SK-N-SH (cell line): ENCODE measurements at places on chromosomes 6 and 20. TPM values are rescaled to one million over a fixed set of nuclear protein-coding genes. Genes with fewer than 3 reads are reported as not detected.

- H3K4me3 ChIP-seq, result no peak overlapping the region
- H3K4me1 ChIP-seq, result no peaks in the 10 kb centered on the region
- H3K36me3 ChIP-seq, result no peaks in the 10 kb centered on the region
- no peak for DNase-seq
- H3K27me3 ChIP-seq, result no peaks in the 10 kb centered on the region
These were observed 7.8 kb upstream of the PACSIN1 start for GRCh38 chr6:34457742-34458735.

GRCh38 chr6:549906-550305 is 107.0 kb downstream of the HUS1B start:
- peaks cover 30% of the 10 kb centered on the region for H3K36me3 ChIP-seq
- no peak for DNase-seq
- no peaks in the 10 kb centered on the region for H3K4me1 ChIP-seq
- no peak overlapping the region for H3K4me3 ChIP-seq

GRCh38 chr6:69578361-69578890 is 218.4 kb downstream of the LMBRD1 start:
- H3K36me3 ChIP-seq, result no peaks in the 10 kb centered on the region
- H3K27me3 ChIP-seq, result no peaks in the 10 kb centered on the region
- H3K4me1 ChIP-seq, result 0 out of 2 replicates have a peak, but pooled peaks cover 5% of the 10 kb centered on the region
- H3K4me3 ChIP-seq, result no peak overlapping the region

DNA sequence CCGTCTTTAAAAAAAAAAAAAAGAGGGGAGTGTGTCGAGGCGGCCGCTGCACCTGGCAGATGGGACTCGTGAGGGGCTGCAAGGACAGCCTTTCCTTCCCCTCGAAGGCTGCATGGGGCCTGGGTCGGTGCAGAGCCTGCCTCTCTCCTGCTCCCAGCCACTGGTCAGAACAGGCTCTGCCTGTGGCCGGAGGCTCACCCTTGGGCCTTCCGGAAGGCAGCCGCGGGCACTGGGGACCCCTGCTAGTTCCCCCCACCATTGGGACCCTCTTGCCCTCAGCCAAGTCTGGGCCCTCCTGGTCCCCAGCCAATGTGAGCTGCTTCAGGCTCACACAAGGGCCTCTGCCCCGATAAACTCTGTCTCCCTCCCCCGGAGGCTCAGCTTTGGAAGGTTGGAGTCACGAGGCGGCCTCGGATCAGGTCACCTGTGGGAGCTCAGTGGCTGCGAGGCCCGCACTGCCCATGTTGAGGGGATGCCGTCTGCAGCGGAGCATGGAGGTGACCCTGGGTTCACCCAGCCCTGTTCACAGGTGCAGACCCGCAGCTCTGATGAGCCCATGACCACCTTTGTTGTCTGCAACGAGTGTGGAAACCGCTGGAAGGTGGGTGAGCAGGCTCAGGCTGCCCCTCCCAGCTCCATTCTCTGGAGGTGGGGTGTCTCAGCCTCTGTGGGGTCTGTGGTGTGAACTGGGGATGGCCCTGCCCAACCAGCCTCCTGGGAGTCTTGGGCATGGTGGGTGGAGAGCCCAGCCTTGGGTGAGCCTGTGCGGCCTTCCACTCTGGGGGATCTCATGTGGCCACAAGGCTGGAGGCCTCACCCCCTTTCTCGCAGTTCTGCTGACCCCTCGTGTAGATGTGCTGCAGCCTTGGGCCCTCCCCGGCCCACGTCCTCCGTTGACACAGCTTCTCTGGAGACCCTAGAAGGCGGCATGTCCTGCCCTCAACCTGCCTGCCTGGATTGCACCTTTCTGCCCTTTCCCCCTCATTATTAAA is 7.7 kb downstream of the RGS19 start:
- no peaks in the 10 kb centered on the region for H3K36me3 ChIP-seq
- no peaks in the 10 kb centered on the region for H3K27me3 ChIP-seq
- no peak overlapping the region for H3K4me3 ChIP-seq

The MUC21 gene
- polyA plus RNA-seq, result not detected in 2 replicates

DNA sequence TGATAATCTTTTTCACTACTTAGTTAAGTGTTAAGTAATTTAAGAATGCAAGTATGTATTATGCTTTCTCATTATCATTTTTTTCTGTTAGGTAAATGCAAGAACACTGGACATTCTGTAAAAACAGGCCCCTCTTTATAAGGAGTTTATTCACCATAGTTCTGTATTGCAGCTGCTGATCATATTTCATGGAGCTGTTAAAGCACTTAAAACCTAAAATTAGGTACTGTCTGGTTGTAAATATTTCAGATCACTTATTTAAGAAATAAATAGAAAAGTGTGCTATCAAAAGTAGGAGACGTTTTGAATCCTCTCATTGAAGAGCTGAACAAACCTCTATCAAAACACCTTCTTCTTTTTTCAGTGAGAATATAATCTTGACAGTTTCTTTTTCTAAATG is 3.9 kb downstream of the EYA4 start:
- no peak overlapping the region for H3K4me3 ChIP-seq
- no peak for DNase-seq
- H3K27me3 ChIP-seq, result peaks cover 42% of the 10 kb centered on the region
- no peak overlapping the region for H3K27ac ChIP-seq

GRCh38 chr20:6311097-6311496 is 188.3 kb upstream of the FERMT1 start:
- H3K4me3 ChIP-seq, result no peak overlapping the region
- H3K27me3 ChIP-seq, result no peaks in the 10 kb centered on the region
- no peaks in the 10 kb centered on the region for H3K4me1 ChIP-seq
- H3K36me3 ChIP-seq, result no peaks in the 10 kb centered on the region
- H3K27ac ChIP-seq, result no peak overlapping the region

GRCh38 chr6:125749865-125750691 is 646 bp downstream of the HEY2 start:
- H3K27ac ChIP-seq, result no peak overlapping the region
- peaks cover 18% of the 10 kb centered on the region for H3K4me1 ChIP-seq
- DNase-seq, result no peak
- H3K4me3 ChIP-seq, result peak overlapping the region; percentile 61
- H3K36me3 ChIP-seq, result no peaks in the 10 kb centered on the region
- H3K27me3 ChIP-seq, result peaks cover 71% of the 10 kb centered on the region

The NKAIN4 gene
- polyA plus RNA-seq, result not detected in 2 replicates

DNA sequence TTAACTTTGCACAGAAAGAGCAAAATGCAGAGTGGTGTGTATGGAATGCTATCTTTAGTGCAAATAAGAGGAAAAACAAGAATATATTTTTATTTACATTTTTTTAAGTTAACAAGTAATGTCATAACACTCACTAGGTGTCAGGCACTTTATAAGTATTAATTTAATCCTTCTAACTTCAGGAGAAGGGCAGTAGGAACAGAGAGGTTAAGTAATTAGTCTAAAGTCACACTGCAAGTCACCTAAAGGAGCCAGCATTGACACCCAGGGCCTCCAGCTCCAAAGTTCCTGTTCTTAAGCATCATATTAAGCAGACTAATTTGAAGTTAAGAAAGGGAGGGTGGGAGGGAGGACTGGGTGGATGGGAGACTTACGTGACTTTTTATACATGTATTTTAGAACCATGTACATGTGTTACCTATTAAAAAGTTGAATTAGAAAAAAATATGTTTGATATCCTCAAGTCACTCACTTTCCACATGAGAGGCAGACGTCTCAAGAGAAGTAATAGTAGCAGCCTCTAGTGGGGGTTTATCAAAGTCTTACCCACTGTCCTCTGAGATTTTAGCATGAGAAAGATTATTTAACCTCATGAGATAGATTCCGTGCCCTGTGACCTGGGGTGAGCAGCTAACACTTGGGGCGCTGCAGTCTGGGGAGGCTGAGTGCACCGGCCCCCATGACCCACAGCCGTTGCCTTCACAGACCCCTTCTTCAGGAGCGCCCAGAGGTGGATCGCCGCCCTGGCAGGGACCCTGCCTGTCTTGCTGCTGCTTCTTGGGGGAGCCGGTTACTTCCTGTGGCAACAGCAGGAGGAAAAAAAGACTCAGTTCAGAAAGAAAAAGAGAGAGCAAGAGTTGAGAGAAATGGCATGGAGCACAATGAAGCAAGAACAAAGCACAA is 7.0 kb downstream of the BTN3A1 start:
- no peaks in the 10 kb centered on the region for H3K27me3 ChIP-seq
- no peaks in the 10 kb centered on the region for H3K36me3 ChIP-seq

GRCh38 chr6:130178692-130179091 is 44.1 kb downstream of the SAMD3 start:
- H3K4me1 ChIP-seq, result no peaks in the 10 kb centered on the region; the same call in 1 of the 2 replicates
- H3K36me3 ChIP-seq, result peaks cover 6% of the 10 kb centered on the region
- DNase-seq, result no peak
- no peaks in the 10 kb centered on the region for H3K27me3 ChIP-seq
- H3K4me3 ChIP-seq, result no peak overlapping the region

DNA sequence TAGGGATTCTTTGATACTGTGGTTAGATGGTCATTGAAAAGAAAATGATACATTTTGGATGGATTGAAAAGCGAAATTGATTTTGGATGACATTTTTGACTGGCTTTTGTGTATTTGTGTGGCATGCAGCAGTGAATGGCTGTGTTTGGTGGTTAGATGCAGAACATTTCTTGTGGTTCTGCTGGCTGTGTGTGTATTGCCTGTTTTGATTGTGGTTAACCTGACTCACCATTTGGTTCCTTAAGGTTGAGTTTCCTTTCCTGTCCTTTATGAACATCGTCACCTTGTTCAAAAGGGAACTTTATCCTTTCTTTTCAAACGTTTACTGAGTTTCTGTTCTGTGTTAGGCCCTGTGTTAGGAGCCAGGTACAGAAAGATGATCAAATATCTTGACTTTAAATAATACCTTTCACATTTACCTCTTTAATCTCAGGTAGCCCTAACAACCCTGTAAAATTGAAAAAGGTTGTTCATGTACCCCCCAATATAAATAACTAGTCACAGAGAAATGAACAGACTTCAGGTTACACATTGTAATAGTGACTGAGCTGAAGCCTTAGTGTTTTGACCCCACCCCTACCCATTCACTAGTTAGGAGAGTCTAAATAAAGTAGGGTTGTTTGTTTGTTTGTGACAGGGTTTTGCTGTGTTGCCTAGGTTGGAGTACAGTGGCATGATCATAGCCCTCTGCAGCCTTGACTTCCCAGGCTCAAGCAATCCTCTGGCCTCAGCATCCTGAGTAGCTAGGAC is 23.8 kb downstream of the ANKS1A start:
- no peak overlapping the region for H3K4me3 ChIP-seq
- no peaks in the 10 kb centered on the region for H3K36me3 ChIP-seq
- H3K4me1 ChIP-seq, result no peaks in the 10 kb centered on the region; the same call in 1 of the 2 replicates

The OR2J3 gene
- not detected in 2 replicates for polyA plus RNA-seq

DNA sequence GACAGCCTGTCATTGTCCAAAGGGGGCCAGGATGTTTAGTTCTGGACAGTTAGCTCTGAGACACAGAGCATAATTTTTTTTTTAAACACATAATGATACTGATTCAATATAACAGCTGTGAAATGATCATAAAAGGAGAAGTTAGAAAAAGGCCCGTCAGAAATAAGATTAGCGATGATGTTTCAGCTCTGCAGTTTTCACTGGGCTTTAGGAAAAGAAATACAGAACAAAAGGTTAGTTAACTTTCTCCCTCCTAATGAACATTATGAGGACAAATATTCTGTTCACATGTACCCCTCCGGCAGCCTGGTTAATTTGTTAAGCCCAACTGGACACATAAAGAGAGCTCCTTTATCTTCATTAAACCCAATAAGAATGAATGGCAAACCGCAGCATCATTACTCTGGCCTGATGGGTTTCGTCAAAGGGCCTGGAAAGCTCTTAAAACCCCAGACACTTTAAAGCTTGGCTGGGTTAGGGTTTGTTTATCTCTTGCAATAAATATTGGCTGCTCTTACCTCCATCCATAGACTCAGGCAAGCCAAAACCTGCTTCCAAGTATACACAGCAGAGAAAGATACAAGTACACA is 394.6 kb downstream of the KIF16B start:
- no peaks in the 10 kb centered on the region for H3K4me1 ChIP-seq
- no peak for DNase-seq
- no peaks in the 10 kb centered on the region for H3K27me3 ChIP-seq
- H3K36me3 ChIP-seq, result no peaks in the 10 kb centered on the region

GRCh38 chr6:108622641-108623298 is 62.1 kb downstream of the FOXO3 start:
- H3K27ac ChIP-seq, result peak overlapping the region; percentile 88
- no peaks in the 10 kb centered on the region for H3K27me3 ChIP-seq
- no peaks in the 10 kb centered on the region for H3K36me3 ChIP-seq

- H3K27ac ChIP-seq, result peak overlapping the region; percentile 94
- no peak overlapping the region for H3K4me3 ChIP-seq
- H3K36me3 ChIP-seq, result no peaks in the 10 kb centered on the region
- H3K4me1 ChIP-seq, result peaks cover 63% of the 10 kb centered on the region
- no peaks in the 10 kb centered on the region for H3K27me3 ChIP-seq
These were observed 108.9 kb downstream of the VEGFA start for GRCh38 chr6:43878823-43879495.

DNA sequence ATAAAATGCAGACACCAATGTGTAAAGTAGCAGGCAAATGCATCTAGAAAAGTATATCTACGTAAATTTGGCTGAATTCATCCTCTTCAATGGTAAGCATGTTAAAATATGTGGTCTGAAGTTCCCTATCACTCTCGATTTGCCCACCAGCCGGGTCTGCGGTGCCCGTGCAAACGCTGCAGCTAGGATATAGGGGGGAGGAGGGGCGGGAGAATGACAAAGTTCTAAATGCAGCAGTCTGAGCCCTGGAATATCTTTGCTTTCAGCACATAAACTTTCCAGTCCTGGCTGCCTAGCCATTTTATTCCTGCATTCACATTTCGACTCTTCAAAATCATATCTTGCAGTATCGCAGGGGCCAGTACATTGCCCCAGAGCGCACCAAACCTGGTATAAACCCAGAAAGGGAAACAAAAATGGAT is 708 bp downstream of the NRN1 start:
- H3K27ac ChIP-seq, result peak overlapping the region; percentile 70
- H3K36me3 ChIP-seq, result no peaks in the 10 kb centered on the region
- peak overlapping the region; percentile 56 for H3K4me3 ChIP-seq
- DNase-seq, result peak; percentile 44
- peaks cover 90% of the 10 kb centered on the region for H3K27me3 ChIP-seq

The CDK5RAP1 gene
- 30.5 and 33.2 TPM in 2 replicates for polyA plus RNA-seq
